ENCODE measurements at places on chromosomes 3 and 15. TPM values are rescaled to one million over a fixed set of nuclear protein-coding genes. Genes with fewer than 3 reads are reported as not detected.

The SPINK8 gene
- not detected for total RNA-seq

The PLSCR4 gene
- 36.7 TPM for total RNA-seq

The KY gene
- under 0.01 TPM for total RNA-seq

The RNU5B-1 gene
- total RNA-seq, result not detected

The NR1I2 gene
- total RNA-seq, result under 0.01 TPM

The PRRT3 gene
- total RNA-seq, result 3.8 TPM
